ENCODE measurements at places on chromosomes 2 and 18.

GRCh38 chr2:241031436-241032165 lies 33.2 kb downstream of the SNED1 start:
- DNase-seq = no peak

- no peak for DNase-seq
These were observed 71.0 kb downstream of the TPO start for GRCh38 chr2:1484131-1484884.

- no peak for DNase-seq
These were observed 115.6 kb upstream of the GPC1 start for GRCh38 chr2:240319855-240320203.

DNA sequence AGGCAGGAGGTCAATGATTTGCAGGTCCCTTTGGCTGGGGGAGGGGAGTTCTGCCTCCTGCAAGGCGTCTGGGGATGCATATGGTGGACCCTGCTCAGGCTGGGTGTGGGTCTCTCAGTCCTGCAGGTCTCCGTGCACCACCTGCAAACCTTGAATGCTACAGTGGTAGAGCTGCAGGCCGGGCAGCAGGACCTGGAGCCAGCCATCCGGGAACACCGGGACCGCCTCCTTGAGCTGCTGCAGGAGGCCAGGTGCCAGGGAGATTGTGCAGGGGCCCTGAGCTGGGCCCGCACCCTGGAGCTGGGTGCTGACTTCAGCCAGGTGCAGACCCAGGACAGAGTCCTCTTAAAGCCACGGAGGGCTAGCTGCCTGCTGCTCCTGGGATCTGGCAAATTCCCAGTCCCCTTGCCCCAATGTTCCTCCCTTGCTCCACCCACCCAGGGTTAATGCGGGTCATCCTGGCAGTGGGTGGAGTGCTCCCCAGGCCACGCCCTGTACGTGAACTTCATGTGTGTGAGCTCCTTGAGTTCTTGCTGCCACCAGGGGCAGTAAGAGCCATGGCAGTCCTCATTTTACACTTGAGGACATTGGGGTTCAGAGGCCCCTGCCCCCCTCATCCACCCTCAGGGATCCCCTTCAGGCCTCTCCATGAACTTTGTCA lies 3.1 kb downstream of the PROM2 start:
- DNase-seq = no peak

GRCh38 chr2:177728920-177729319 lies 336.3 kb downstream of the AGPS start:
- DNase-seq = no peak

GRCh38 chr2:42337356-42337820 lies 23.6 kb downstream of the COX7A2L start:
- no peak for DNase-seq

GRCh38 chr2:95052307-95052706 lies 26.8 kb downstream of the MAL start:
- DNase-seq = no peak

GRCh38 chr2:109304242-109304641 lies 175.2 kb downstream of the SH3RF3 start:
- no peak for DNase-seq

GRCh38 chr2:168198476-168199207 lies 48.8 kb downstream of the STK39 start:
- no peak for DNase-seq

DNA sequence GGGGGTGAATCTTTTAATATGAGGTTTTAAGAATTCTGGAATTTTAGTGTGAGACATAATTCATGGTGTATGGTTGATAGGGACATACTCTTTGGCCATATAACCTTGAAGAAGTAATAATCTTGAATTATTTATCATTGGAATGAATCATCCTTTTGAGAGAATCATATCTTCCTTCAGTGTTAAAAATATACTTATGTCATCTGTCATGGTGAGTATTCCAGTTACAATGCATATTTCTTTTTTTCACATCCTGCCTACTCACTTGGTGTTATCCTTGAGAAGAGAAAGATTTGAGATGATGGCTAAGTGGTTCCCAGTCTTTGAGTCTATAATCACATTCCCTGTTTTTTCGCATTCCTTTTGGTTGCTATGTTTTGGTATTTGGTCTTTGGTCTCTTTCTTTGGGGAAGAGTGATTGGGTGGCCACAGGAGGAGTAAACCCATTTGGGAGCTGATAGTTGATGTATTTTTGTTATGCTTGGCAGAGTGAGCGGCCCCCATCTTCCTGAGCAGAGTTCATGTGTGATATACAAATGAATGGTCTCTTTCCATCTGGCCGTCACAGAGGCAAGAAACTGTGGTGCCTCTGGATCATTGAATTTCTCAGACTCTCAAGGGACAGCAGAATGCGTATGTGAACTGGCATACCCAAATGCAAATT lies 21.6 kb downstream of the ASAP2 start:
- DNase-seq = no peak

- no peak for DNase-seq
These were observed 21.7 kb downstream of the BCL11A start for GRCh38 chr2:60531701-60532133.

DNA sequence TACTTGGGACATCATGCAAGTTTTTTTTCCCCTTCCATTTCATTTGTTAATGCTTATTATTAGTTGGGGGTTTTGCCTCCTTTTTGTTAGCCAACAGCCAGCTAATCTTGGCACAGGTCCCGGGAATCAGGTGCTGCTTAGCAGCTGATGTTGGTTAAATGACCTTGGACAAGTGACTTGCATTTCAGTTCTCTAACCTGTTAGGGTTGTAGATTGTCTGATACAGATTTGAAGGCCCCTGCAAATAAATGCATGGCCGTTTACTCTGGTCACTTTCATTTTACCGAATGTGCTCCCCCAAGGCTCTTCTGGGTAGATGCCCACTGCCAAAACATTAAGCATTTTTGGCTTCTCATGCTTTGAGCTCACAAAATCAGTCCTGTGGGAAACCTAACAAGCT lies 120.9 kb downstream of the SPTBN1 start:
- DNase-seq = no peak

- DNase-seq = no peak
These were observed 8.0 kb downstream of the GNLY start for GRCh38 chr2:85702172-85702571.

DNA sequence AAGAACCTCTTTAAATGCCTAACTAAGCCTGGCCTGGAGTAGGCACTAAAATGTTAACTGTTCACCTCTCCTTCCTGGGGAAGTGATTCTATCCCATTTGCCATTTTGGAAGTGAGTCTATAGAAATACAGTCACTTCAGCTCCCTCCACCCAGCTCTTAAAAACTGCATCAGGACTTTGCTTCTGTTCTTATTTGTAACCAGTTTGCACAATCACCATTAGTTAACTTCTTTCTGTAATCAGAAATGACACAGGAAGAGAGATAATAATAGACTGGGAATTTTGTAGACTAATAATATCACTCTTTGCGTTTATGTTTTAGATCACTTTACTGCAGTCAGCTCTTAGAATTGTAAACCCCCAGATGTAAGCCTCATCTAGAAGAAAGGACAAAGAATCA lies 16.0 kb upstream of the MARCO start:
- DNase-seq = no peak

GRCh38 chr2:220015576-220015975 lies 388.1 kb downstream of the SLC4A3 start:
- no peak for DNase-seq

GRCh38 chr2:72183016-72183415 lies 35.4 kb upstream of the CYP26B1 start:
- no peak for DNase-seq

GRCh38 chr18:48354746-48355260 lies 54.4 kb downstream of the ZBTB7C start:
- no peak for DNase-seq

DNA sequence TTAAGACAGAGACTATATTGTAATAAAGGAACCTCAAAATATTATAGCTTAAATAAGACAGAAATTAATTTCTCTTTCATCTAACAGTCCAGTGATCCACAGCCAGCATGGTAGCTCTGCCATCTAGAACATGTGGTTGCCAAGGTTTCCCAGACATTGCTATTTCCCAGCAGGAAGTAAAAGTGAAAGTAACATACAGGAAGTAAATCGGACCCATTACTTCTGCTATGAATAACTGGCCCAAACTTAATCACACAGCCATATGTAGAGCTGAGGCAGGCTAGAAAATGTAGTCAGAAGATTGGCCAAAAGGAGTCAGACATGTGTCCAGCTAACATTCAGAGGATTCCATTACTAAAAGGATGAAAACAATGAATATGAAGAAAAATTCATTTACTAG lies 71.0 kb downstream of the NOL4 start:
- no peak for DNase-seq

GRCh38 chr2:135948642-135949355 lies 36.6 kb downstream of the DARS1 start:
- DNase-seq = no peak

DNA sequence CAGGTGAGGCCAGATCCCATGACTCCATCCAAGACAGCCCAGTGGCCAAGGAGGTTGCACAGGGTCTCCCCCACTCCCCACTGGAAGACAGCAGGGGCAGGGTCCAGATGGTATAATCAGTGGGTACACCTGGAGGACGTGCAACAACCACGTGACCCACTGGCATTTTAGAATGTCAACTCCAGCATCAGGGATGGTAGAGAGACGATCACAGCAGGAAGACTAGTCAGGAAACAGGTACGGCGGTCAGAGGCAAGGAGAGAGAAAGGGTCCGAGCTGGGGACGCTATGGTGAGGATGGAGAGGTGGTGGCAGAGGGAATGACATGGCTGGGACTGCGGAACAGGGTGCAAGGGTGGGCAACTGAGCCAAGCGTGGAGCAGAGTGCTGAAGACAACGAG lies 23.0 kb downstream of the SERTAD2 start:
- DNase-seq = no peak

All from stimulated activated CD8-positive, alpha-beta memory T cell treated with anti-CD3 and anti-CD28 coated beads, Interleukin-4, amount 100 ng/mL, for 4 hours (primary cell).